ENCODE measurements at places on chromosomes 1 and 21.

GRCh38 chr1:233090746-233091494 lies 140.5 kb downstream of the NTPCR start:
- no peak overlapping the region for H3K27ac ChIP-seq
- H3K4me1 ChIP-seq, result no peaks in the 10 kb centered on the region
- DNase-seq, result no peak
- H3K27me3 ChIP-seq, result no peaks in the 10 kb centered on the region
- H3K36me3 ChIP-seq, result no peaks in the 10 kb centered on the region

DNA sequence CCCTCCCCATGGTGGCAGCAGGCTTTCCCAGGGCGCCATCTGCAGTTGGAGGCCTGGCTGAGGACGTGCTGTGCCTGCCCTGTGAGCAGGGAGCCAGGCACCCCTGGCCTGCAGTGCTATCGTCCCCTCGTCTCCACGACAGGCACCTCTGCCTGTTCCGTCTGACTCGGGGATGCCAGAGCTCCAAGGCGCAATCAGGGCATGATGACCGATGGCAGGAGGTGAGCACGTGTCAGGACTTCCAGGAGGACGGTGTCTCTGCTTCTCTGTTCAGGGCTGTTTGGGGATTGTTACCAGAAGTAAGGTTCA lies 125.2 kb downstream of the PCBP3 start:
- no peaks in the 10 kb centered on the region for H3K36me3 ChIP-seq
- no peak overlapping the region for H3K27ac ChIP-seq
- DNase-seq, result no peak
- H3K4me1 ChIP-seq, result no peaks in the 10 kb centered on the region
- no peaks in the 10 kb centered on the region for H3K27me3 ChIP-seq

- H3K27me3 ChIP-seq, result no peaks in the 10 kb centered on the region
- H3K36me3 ChIP-seq, result no peaks in the 10 kb centered on the region
- peak; percentile 43 for DNase-seq
- 0 out of 2 replicates have a peak overlapping the region, but pooled peaks have one; percentile 15 for H3K4me3 ChIP-seq
These were observed 13.7 kb upstream of the BEND5 start for GRCh38 chr1:48790397-48790796.

GRCh38 chr1:162530307-162530987 lies 31.1 kb upstream of the UAP1 start:
- H3K4me1 ChIP-seq, result peaks cover 18% of the 10 kb centered on the region
- no peaks in the 10 kb centered on the region for H3K27me3 ChIP-seq
- H3K36me3 ChIP-seq, result no peaks in the 10 kb centered on the region
- H3K27ac ChIP-seq, result peak overlapping the region; percentile 44

DNA sequence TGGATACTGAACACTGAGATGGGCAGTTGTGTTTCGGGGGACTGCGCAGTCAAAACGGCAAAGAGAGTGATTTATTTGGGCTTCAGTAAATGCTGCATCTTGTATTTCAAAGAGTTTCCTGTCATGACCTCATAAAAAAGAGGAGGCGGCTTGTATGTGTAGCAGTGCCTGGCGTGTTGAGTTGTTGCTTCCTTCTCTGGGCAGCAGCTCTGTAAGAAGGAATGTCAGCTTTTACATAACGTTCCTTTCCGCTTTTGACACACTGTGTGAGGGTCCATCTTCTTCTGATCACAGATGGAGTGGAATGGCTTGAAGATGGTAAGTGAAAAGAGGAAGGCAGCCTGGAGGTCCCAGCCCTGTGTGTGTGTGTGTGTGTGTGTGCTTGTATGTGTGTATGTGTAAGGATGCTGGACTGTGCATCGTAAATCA lies 941 bp downstream of the ELAVL4 start:
- peaks cover 6% of the 10 kb centered on the region for H3K4me1 ChIP-seq
- no peaks in the 10 kb centered on the region for H3K36me3 ChIP-seq
- no peak overlapping the region for H3K27ac ChIP-seq

- H3K27ac ChIP-seq, result no peak overlapping the region
- DNase-seq, result no peak
- H3K36me3 ChIP-seq, result no peaks in the 10 kb centered on the region
- no peaks in the 10 kb centered on the region for H3K4me1 ChIP-seq
- H3K4me3 ChIP-seq, result no peak overlapping the region
These were observed 13.4 kb downstream of the ADORA1 start for GRCh38 chr1:203140743-203141520.

DNA sequence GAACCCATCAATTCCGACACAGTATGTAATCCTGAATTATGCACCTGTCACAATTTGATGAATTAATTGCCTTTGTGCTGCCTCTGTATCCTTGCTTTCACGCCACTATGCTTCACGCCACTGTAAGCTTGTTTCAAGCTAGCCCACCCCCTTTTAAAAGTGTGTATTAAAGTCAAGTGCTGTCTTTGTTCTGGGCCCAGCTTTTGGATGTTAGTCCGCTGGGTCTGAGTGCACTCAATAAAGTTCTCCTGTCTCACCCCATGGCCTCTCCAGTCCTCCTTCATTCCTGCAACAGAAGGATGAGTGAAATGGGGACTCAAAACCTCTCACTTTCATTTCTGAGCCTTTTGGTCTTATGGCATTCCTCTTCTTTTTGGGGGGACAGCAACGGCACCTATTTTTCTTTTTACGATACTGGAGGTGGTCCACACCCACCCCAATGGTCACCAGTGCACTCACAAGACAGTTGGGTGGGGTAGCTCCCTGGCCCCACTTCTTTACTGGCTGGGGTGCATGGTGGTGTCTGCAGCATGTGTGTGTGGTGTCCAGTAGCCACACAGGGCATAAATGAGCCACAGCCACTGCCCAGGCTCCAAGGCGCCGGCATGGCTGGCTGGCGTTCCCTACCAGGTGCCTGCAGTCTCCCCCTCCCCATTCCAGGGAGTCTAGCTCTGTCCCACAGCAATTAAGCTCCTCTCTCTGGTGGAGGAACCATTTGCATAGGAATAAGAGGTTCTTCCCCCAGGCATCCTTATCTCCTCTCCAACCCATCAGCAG lies 1.8 kb downstream of the THEM4 start:
- no peak overlapping the region for H3K4me3 ChIP-seq
- H3K36me3 ChIP-seq, result no peaks in the 10 kb centered on the region
- DNase-seq, result no peak
- H3K4me1 ChIP-seq, result peaks cover 12% of the 10 kb centered on the region
- no peaks in the 10 kb centered on the region for H3K27me3 ChIP-seq
- no peak overlapping the region for H3K27ac ChIP-seq

DNA sequence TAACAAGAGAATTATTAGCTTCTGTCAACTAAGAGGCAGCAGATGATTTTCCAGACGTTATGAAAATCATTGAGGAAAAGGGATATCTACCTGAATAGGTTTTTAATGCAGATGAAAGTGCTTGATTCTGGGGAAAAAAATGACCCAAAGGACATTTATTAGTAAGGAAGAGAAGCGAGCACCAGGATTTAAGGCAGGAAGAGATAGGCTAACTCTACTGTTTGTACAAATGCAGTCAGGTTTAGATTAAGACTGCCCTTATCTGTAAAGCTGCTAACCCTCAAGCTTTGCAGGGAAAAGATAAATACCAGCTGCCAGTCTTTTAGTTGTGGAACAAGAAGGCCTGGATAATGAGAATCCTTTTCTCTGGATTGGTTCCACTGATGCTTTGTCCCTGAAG lies 33.0 kb upstream of the LRIG2 start:
- H3K27me3 ChIP-seq, result no peaks in the 10 kb centered on the region
- H3K4me3 ChIP-seq, result no peak overlapping the region
- peaks cover 8% of the 10 kb centered on the region for H3K4me1 ChIP-seq
- DNase-seq, result no peak
- H3K36me3 ChIP-seq, result no peaks in the 10 kb centered on the region

Data from MM.1S (cell line).